ENCODE measurements at places on chromosomes 2 and 18.

GRCh38 chr2:18701546-18701945 is 112.2 kb upstream of the NT5C1B start:
- no peak for DNase-seq

- no peak for DNase-seq
Observed at GRCh38 chr2:241768251-241768711, 8.3 kb upstream of the GAL3ST2 start.

DNA sequence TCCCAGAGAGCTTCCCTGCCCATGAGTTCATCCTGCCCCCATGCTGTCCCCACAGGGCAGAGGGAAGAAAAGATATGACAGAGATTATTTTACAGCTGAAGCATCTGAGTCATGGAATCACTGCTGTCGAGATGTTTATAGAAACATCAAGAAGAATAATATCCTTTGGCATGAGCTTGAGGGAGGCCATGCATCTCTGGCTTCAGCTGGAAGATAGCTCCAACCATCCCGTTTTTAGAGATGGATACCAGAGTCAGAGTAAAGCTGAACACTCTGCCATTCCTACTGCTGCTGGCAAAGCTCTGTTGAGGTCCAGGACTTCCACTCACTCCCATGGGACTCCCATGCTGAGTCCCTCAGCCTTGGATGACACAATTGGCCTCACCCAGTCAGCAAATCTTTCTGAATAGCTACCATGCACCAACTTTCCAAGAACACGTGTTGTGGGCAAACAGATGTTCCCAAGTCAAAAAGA is 167.8 kb downstream of the TTC32 start:
- no peak for DNase-seq

DNA sequence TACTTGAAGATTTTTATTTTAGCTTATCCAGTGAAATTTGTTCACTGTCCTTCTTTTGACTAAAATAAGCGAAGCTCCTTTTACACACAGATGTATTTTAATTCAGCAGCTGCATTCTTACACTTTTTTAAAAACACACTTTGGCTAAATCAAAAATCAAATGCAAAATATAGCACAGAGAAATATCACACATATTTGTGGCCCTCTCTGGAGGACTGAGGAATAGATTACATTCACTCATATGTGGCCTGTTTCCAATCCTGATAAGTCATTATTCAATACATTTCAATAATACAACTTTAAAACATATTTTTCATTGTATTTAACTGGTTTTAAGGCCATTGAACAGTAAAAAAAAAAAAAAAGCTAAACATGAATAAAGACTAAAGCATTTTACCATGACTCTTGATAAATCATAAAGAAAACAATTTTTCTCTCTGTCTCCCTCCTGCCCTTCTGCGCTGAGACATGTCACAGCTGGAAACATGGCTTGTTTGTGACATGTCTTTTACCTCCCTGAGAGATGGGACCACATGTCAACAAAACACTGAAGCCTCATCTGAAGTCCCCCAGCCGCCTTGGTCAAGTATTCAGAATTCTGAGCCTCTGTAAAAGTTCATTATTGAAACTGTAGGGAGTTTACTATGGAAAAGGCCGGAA is 221.0 kb downstream of the ZNF407 start:
- no peak for DNase-seq

DNA sequence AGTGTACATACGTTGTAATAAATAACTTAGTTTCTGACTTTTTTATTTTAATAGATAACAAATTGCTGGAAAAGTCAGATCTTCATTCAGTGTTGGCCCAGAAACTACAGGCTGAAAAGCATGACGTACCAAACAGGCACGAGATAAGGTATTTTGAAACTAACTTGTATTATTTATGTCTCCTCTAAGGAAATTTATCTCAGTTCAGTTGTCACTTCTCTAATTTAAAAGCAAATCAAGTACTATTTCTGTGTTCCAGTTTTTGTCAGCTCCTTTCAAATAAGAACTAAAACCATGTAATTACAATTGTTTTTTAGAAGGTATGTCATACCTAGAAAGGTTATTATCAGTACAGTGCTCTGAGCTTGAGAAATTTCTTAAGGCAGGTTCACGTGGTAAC is 4.6 kb downstream of the ATG16L1 start:
- no peak for DNase-seq

DNA sequence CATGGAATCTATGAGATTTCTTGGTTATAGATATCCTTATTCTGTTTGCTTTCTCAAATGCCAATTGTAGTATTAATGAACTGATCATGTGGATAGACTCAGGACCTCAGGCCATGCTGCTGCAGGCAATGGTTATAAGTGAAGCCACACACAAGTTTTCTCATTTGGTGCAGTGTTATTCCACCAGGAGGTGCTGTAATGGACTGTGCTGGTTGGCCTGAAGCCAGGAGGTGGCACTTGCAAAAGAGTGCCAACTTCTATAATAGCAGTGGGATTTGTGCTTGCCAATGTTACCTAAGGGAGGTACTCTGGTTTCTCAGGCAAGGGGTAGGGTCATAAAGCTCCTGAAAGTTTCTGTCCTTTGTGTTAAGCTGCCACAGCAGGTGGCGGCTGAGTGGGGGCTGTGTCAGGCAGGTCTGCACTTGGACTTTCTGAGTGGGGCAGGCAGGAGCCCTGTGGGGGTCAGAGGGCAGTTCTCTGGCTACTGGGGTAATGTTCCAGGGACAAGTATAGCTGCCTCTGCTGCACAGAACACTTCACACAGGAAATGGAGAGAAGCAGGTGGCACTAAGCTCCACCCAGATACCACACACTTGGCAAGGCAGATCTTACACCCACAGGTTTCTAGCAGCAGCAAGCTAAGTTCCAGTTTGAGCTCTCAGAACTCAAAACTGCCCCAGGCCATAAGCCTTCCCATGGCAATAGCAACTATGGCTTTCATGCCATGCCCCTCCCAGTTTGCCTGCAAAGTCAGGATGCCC is 352.6 kb upstream of the CWC22 start:
- DNase-seq: no peak
